ENCODE measurements at places on chromosomes 13 and 19.

DNA sequence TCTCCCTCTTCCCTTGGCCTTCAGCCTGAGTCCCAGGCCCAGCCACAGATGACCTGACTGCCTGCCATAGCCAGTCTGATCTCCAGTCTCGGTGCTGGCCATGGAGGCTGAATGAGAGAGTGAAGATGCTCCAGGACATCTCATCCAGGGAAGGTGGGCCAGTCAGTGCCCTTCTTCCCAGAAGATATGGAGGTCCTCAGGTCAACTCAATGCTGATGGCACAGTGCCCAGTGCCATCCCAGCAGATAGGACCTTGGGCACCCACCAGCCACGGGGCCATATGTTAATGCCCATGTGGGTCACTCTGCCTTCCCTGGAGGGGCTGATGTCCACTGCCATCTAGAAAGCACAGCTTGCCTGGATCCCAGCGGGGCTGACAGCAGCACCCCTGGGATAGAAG, 7.2 kb downstream of the VSTM2B start:
- peaks cover 19% of the 10 kb centered on the region for H3K27me3 ChIP-seq
- no peak overlapping the region for H3K27ac ChIP-seq
- no peak for DNase-seq
- peaks cover 11% of the 10 kb centered on the region for H3K4me1 ChIP-seq

GRCh38 chr19:1407528-1408299, at the start of gene DAZAP1:
TSS of gene DAZAP1 (plus strand) at chr19:1407586. CDS start at chr19:1407774, 188 bp downstream.
- H3K27me3 ChIP-seq, result no peaks in the 10 kb centered on the region
- H3K4me3 ChIP-seq, result peak within 1 kb of the TSS; percentile 92
- H3K4me1 ChIP-seq, result peaks cover 52% of the 10 kb centered on the region
- H3K27ac ChIP-seq, result peak within 1 kb of the TSS; percentile 98
- no peak for DNase-seq
- no peaks in the 10 kb centered on the region for H3K36me3 ChIP-seq

DNA sequence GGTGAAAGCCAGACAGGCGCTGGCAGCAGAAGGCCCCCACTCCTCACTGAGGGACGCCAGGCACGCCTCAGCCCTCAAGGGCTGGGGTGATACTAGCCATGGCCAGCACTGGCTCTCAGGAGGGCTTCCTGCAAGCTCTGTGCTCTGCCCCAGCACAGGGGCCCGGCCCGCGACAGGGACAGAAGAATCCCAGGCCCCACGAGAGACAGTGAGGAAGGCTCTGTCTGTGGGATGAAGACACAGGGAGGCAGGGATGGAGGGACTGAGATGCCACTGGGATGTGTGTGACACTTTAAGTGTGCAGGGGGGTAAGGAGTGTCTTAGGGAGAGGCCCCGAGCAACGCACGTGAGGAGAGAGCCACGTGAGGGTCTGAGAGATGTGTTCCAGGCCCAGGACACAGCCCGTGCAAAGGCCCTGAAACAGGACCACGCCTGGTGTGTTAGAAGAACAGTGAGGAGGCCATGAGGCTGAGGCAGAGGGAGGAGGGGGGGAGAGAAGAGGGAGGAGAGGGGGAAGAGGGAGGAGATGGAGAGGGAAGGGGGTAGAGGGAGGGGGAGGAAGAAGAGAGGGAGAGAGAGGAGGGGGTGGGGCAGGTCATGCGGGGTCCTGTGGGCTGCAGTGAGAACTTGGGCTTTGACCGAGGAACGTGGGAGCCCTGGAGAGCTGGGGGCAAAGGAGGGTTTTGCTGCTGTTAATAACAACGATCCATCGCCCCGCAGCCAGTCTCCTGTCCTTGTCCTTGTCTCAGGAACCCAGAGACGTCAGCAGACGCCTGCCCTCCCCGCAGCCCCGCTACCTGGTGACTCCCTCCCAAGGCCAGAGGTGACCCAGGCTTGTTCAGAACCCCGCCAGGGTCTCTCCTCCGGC, 7.2 kb downstream of the RPL36 start:
- H3K27me3 ChIP-seq, result no peaks in the 10 kb centered on the region
- H3K4me1 ChIP-seq, result peaks cover 6% of the 10 kb centered on the region
- H3K4me3 ChIP-seq, result no peak overlapping the region
- DNase-seq, result no peak
- H3K36me3 ChIP-seq, result peaks cover 56% of the 10 kb centered on the region

GRCh38 chr19:391726-392374, 17.1 kb downstream of the C2CD4C start:
- no peak overlapping the region for H3K27ac ChIP-seq
- H3K4me1 ChIP-seq, result no peaks in the 10 kb centered on the region
- H3K4me3 ChIP-seq, result no peak overlapping the region
- no peaks in the 10 kb centered on the region for H3K27me3 ChIP-seq
- no peak for DNase-seq
- no peaks in the 10 kb centered on the region for H3K36me3 ChIP-seq

Data from esophagus squamous epithelium (tissue), 5 donors.